ENCODE measurements at places on chromosomes 12 and 14.

DNA sequence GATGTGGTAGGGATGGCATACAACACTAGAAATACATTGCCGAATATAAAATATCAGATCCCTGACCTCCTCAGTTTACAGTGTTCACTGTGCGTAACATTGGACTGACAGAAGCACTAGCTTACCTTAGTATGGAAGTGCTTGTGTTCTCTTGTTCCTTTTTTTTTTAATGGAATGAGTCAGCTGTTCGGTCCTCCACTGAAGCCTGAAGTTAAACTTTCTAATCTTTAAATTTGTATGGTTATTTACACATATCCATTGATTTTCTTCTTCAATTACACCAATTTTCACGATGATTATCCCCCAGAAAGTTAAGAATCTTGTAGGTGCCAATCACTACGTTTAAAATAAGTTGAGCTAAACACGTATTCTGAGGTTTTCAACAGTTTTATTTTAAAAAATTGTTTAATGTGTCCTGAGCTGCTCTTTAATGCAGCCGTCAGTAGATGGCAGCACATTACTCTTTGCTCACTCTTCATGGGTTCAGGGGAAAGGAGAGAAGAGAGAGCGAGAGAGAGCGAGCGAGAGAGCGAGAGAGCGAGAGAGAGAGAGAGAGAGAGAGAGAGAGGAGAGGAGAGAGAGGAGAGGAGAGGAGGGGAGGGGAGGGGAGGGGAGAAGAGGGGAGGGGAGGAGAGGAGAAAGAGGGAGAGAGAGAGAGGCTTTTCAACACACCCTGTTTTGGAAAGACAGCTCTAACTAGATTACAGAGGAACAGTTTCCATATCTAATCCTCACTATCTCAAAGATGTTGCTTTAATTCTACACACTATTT, 134.7 kb upstream of the SCAF11 start:
- peak; percentile 38 for DNase-seq

- DNase-seq: no peak
These were observed 35.6 kb downstream of the TTC9 start for GRCh38 chr14:70677341-70677740.

GRCh38 chr14:22613106-22613695, 15.1 kb downstream of the ABHD4 start:
- no peak for DNase-seq

- DNase-seq: no peak
These were observed 43.6 kb downstream of the FGD6 start for GRCh38 chr12:95173392-95174251.

DNA sequence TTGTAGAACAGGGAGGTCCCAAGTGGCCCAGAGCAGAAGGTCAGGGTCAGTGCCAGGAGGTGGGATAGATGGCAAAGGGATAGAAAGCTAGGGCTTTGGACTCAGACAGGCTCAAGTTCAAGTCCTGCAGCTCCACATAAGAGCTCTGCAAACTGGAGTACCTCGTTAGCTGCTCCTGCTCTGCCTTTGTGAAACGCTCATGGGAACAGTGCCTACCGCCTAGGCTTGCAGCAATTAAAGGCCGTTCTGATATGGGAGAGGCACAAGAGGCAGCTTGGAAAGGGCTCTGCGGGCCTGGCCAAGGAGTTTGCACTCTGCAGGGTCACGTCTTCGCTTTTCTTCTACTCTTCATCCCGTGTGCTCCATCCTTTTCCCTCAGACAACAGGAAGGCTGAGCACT, 54.1 kb downstream of the MAP1LC3B2 start:
- DNase-seq: no peak

DNA sequence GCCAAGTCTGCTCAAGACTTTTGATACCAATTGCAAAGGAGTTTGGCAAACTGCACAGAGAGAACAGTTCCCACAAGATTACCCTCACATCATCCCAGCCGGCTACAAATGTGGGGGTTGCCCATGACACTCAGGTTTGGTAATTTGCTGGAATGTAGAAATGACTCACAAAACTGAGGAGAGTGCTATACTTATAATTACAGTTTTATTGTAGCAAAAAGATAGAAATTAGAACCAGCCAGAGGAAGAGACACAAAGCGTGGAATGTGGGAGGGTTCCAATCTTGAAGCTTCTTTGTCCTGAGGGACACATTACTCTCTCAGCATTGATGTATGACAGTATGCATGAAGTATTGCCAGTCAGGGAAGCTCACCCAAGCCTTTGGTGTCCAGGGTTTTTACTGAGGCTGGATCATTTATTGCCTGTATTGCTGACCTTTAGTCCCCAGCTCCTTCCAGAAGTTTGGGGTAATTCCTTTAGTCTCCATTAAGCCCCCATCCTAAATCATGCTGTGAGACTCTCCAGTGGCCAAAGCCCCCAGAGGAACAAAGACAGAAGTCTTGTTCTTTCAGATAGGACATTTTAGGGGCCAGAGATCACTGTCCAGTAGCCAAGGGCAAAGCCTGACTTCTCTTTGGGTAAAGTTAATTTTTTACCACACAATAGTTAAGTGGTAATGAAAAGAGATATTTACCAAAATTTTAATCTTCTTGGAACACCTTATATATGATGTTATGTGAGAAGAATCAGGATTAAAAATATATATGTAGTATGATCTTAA, 9.9 kb downstream of the TBK1 start:
- no peak for DNase-seq

DNA sequence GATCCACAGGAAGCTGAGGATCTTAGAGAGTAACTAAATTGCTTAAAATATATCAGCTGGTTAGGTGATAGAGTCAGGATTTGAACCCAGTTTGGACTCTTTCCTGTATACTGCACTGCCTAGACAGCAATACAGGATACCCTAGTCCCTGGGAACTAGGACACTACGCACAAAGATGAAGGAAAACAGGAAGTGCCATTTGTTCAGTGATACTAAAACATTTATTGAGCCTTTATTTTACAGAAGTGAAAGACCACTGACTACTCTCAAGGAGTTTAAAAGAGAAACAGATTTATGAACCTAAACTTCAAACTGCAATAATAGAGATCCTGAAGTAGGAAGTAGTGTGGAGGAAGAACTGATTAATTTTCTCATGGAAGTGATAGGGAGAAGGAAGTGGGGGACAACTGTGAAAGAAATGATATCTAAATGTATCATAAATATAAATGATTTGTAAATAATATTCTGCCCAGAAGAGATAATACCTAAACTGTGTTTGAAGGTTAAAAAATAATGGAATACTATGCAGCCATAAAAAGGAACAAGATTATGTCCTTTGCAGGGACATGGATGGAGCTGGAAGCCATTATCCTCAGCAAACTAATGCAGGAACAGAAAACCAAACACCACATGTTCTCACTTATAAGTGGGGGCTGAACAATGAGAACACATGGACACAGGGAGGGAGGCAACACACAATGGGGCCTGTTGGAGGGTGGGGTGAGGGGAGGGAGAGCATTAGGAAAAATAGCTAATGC, 18.2 kb downstream of the MSRB3 start:
- DNase-seq: no peak

DNA sequence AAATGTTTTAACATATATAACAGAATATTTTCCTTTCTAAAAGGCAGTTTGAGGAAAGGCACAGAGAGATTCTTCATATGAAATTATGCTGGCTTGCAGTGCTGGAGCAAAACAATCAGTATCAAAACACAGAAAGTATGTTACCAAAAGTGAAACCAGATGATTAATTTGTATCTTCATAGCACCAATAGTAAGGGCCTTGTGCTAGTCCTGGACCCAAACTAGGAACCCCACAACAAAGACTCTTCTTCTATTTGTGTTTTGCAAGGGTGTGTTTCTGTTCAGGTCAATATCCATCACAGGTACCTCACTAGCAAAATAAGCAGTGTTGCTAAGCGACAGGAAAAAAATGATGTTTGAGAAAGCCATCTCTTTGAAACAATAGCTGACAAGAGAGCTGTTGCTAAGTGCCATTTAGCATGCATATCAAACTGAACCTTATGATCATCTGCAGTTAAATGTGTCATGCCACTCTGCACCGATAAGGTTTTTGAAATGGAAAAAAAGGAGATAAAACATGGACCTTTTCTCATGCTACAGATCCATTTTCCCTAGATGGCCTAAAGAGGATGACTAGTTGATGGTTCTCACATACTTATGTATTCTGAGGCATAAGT, 196.2 kb upstream of the ALG10 start:
- peak; percentile 99 for DNase-seq

GRCh38 chr14:80215756-80216581, 4.7 kb upstream of the DIO2 start:
- DNase-seq: no peak

DNA sequence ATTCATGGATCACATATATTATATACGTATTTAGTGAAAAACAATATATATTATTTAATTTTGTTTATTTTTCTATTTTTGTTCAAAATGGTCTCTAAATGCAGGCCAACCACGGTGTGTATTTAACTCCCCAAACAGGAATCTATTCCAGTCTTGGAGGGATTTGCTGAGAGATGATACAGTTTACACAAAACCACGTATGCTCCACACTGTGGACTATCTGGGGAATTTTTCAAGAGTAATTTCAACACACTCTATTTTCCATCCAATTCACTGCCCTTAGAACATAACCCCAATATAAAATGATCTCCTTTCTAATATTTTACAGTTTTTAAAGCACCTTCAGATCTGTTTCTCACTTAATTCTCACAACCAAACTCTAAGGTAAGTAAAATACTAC, 15.3 kb downstream of the EML1 start:
- no peak for DNase-seq

DNA sequence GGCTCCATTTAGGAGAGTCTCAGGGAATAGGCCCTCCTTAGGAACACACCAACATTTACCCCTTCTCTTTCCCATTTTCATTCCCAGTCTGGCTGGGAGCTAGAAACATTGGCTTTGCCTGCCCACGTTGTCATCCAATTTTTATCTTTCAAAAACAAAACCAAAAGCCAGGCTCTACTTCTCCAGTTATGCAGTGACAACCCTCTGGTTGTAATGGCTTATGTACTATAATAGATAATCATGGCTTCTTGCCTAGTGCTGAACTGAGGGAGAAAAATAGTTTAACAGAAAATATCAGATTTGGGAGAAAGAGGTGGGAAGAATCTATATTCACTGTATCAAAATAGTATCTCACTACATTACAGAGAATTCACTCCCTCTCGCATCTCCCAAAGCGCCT, 32.1 kb upstream of the IL22 start:
- DNase-seq: no peak

GRCh38 chr12:14418451-14418890, 53.0 kb downstream of the ATF7IP start:
- DNase-seq: no peak

- DNase-seq: no peak
These were observed 5.8 kb downstream of the CTDSP2 start for GRCh38 chr12:57840726-57841125.

- no peak for DNase-seq
These were observed 22.5 kb downstream of the MAP3K12 start for GRCh38 chr12:53476769-53477209.

- DNase-seq: no peak
These were observed 89.9 kb downstream of the TBX5 start for GRCh38 chr12:114316076-114316475.

DNA sequence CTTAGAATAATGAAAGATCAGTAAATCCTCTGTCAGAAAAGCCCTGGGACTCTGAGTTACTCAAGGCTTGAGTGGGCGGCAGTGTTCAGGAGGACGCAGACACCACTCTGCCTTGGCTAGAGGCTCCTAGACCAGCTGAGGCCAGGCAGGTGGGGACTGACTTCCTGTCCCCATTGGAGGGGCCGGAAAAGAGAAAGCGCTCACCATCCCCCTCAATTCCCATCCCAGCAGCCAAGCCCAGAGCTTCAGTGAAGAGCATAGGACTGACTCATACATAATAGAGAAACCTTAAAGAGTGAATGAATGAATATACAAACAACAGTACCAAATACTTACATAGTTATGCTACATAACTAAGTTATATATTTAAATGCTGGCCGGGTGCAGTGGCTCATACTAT, 62.0 kb downstream of the PLEKHG7 start:
- DNase-seq: no peak

- DNase-seq: no peak
These were observed 484.6 kb downstream of the VRK1 start for GRCh38 chr14:97281741-97282140.

DNA sequence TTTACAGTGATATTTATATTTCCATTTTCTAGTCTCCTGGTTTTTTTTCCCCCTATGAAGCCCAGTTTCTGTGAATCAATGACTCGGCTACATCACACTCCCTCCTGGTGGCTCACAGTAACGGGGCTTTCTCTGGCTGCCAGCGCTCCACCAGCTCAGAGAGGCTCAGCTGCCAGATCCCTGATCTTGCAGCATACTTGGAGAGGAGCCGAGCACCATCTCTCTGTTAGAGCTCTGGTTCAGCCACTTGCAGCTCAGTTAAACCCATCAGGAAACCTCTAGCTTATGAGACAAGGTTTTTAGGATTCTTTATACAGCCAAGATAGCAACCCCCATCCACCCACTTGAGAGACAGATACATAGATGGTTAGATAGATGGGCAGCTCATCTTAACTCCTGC, 74.6 kb downstream of the CIT start:
- DNase-seq: no peak

DNA sequence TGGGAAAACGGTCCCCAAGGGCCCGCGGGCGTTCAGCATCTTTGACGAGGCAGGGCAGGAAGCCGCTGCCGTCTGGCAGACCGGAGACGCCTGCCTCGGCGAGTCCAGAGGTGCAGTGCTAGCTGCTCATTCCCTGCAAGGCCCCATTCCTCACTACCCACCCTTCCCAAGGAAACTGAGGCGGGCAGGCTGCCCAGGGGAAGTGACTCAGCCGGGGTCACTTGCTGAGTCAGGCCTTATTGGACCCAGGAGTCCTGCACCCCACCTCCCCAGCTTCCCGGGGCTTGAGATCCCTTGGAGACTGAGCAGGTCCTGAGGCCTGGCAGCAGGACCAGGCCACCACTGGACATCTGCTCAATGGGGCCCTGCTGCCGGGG, 3.7 kb downstream of the SH2B3 start:
- no peak for DNase-seq

Data from NCI-H748 treated with DMSO at 0.1 percent for 48 hours (cell line).